ENCODE measurements at places on chromosomes 11 and 22.
A peak's percentile ranks its signal among the peaks of the same experiment; 100 is the strongest.

GRCh38 chr11:93034031-93034722, 64.7 kb downstream of the MTNR1B start:
- no peak for DNase-seq

- DNase-seq: no peak
Observed at GRCh38 chr11:95531116-95531515, 258.5 kb downstream of the FAM76B start.

DNA sequence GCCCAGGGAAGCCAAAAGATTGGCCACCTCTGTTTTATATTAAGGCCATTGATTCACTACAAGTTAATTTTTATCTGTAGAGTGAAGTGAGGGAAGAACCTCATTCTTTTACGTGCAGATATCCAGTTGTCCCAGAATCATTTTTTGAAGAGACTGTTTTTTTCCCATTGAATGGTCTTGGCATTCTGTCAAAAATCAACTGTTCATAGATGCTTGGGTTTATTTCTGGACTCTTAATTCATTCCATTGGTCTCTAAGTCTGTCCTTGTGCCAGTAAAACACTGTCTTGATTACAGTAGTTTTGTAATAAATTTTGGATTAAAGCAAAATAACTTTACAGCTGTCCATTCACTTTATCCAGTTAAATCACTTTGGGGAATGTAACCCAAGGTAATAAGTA, 26.8 kb downstream of the WBP2NL start:
- DNase-seq: no peak

GRCh38 chr22:45008751-45009605, 827 bp downstream of the PHF21B start:
- no peak for DNase-seq

GRCh38 chr22:46303347-46303965, 6.8 kb downstream of the GTSE1 start:
- DNase-seq: no peak

GRCh38 chr11:61908730-61909316, 8.5 kb downstream of the RAB3IL1 start:
- DNase-seq: no peak

DNA sequence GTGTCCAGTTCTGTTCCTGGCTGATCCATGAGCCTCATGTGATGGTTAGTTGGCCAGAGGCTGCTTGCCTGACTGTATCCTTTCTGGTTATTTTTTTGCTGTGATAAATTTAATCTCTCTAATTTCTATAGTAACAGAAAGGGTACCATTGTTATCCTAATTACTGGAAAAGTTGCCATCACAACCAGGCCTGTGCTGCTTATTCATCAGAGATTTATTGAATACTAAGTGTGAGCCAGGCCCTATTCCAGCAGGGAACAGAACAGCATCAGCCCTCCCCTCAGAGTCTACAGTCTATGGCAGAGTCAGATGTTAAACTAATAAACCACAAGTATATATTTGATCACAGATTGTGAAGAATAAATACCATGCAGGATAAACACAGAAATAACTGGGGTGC, 86.8 kb downstream of the DEPDC5 start:
- no peak for DNase-seq

DNA sequence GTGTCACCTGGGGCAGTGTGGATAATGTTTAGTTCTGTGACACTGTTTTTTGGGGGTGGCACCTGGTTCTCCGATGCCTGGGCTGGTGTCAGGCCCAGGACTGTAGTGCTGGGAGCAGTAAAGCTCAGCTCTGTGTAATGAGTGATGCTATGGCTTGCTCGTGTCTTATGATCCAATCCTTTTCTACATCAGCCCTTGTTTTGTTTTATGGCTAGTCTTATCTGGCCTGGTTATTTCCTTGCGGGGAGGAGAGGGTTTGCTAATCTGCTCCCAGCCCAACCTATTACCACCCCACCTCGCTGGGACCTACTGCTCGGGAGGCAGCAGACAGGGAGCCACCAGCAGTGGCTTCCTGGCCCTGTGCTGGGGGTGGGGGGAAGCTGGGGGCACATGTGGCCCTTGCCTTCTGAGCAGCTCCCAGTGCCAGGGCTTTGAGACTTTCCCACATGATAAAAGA, 35.0 kb upstream of the TPBGL start:
- no peak for DNase-seq

GRCh38 chr11:62182147-62182891, 7.7 kb upstream of the SCGB1D1 start:
- DNase-seq: no peak

DNA sequence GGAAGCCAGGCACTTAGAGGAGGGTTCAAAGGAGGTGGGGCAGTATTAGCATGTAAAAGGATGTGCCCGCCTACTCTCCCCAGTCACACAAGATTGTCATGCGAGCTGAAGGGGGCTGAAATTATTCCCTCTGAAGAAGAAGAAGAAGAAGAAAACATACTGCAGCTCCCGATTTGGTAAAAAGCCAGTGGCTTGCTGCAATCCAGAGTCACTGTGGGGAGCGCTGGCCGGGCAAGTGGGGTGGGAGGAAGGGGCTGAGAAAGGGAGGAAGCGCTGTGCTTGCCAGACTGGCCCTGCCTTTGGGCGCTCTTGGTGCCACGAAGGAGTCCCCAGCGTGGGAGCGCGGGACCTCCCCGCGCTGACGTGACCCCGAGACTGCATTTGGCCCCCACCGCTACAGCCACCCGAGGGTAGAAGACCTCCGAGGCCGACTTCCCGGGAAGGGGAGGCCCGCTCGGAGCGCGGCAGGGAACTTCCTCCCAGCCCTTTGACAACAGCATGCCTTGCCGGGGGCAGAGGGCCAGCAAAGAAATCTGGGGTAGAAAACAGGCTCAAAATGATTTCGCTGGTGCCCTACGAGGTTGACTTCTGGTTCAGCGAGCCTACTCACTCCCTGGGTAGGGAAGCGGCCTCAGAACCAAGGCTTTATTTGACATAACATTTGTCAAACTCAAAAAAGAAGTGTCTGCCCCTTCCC, 906.3 kb downstream of the DLG2 start:
- no peak for DNase-seq

DNA sequence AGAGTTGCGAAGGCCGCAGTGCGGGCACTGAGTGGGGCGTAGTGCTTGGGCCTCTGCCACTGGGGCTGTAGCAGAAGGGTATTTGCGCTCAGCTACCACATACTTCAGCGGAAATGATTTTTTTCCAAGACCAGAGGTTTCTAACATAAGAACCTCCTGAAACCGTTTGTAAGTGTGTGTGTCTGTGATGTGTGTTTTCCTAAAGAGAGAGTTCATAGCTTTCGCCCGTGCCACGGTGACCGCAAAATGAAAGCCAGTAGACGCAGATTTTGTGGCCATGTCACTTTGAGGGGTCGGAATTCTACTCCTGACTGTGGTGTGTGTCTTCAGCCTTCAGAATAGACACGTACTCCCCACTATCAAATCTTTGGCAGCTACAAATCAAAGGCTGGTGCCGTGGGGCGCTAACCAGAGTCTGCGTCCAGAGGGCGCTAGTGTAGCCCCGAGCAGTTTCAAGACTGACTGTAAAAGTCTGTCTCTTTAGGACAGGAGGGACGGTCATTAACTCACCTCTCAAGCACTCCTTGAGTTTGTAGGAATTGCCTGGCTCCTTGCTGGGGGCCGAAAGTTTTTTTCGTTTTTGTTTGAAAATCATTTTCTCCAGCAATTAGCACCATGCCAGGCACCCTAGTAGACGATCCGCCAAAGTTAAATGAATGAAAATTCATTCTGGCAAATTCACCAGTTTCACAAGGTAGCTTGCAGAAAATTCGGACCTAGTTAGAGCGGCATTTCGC, 2.5 kb upstream of the CALCA start:
- DNase-seq: peak; percentile 31

GRCh38 chr11:37451903-37452302, 853.9 kb upstream of the RAG2 start:
- no peak for DNase-seq

DNA sequence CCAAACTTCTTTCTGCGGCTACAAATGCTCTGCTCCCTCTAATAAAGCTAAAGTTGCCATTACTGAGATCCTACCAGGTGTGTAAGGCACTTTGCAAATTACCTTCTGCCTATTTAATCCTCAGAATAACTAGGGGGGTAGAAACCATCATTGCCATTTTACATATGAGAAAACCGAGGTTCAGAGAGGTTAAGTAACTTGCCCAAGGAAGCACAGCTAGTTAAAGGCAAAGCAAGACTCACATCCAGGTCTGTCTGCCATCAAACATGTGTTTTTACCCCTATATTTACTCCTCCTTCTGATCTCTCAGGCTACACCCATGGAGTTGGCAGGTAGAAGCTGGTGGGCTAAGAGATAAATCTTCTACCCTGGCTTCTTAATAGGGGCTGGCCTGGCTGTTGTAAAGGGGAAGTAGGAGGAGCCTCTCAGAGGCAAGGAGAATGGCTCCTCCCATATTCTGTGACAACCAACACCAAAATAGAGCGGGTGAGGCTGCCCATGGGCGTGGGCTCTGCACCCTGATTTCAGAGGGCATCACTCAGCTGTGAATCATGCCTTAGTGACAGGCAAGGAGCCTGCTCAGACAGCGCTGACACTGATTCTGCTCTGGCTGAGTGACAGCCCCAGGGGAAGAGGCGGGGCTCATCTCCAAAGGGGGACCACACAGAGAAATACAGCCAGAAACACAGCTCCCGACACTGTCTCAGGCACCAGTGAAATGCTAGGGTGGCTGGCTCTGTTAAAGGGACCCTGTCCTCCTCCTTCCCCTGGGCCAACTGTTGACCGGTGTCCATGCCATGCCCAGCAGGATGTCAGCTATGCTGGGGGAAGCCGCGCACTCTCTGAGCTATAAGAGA, 106.8 kb downstream of the ABTB2 start:
- peak; percentile 86 for DNase-seq

- no peak for DNase-seq
Observed at GRCh38 chr11:13054278-13054677, 45.2 kb downstream of the RASSF10 start.

GRCh38 chr11:119262668-119263351, 54.1 kb downstream of the MCAM start:
- peak; percentile 54 for DNase-seq

DNA sequence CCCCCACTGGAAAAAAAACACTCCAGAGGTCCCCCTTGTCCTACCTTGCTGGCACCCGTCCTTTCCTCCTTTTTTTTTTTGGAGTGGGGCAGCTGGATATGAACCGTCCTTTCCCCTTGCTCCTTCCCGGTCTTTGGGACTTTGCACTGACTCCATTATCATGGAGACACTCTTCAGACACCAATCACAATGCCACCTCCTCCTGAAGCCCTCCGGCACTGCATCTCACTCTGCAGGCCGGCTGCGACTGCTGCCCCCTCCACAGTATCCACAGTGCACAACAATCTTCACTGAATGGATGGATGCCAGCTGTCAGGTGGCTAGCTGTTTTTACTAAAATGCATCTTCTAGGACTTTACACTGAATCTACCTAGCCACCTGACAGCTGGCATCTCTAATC, 12.7 kb upstream of the RGL4 start:
- DNase-seq: no peak

GRCh38 chr11:85572056-85572455, 55.1 kb downstream of the DLG2 start:
- no peak for DNase-seq

- no peak for DNase-seq
Observed at GRCh38 chr11:34348096-34348495, 9.7 kb downstream of the ABTB2 start.

- no peak for DNase-seq
Observed at GRCh38 chr22:36926721-36927435, 13.4 kb downstream of the CSF2RB start.

- DNase-seq: no peak
Observed at GRCh38 chr11:1670905-1671371, 26.1 kb upstream of the KRTAP5-6 start.
